T-helper 1 cell (primary cell): ENCODE measurements at places on chromosomes 5 and 9.

DNA sequence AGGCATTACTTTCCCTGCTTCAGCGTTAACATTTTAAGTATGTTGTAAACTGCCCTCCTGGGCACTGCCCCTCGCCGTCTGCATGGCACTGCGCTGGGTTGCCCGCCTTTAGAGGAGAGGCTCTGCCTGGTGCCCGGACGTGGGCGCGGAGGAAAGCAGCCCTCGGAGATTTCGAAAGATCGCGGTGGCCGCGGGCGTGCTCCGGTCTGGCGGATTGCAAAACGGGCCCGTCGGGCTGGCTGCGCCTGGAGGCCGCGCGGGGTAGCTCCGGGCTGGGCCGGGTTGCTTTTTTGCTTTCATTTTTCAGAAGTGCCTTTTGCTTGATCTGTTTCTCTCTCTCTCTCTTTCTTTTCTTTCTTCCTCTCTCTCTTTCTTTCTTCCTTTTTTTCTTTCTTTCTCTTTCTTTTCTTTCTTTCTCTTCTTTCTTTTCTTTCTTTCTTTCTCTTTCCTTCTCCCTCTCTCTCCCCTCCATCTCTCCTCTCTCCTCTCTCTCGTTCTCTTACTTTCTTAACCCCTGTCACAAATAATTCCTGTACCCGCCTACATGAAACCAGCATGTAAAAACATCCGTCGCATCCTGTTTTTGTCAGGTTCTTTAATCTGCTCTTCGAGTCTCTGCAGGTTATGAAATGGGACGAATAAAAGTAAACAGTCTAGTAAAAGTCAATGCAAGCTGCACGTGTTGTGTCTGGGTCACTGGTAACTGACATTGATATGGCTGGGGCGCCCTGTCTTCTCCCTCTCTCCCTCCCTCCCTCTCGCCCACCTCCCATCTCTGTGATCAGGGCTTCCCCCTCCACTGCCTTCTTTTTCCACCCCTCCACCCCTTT lies 1.7 kb downstream of the FST start:
- no peak for DNase-seq

DNA sequence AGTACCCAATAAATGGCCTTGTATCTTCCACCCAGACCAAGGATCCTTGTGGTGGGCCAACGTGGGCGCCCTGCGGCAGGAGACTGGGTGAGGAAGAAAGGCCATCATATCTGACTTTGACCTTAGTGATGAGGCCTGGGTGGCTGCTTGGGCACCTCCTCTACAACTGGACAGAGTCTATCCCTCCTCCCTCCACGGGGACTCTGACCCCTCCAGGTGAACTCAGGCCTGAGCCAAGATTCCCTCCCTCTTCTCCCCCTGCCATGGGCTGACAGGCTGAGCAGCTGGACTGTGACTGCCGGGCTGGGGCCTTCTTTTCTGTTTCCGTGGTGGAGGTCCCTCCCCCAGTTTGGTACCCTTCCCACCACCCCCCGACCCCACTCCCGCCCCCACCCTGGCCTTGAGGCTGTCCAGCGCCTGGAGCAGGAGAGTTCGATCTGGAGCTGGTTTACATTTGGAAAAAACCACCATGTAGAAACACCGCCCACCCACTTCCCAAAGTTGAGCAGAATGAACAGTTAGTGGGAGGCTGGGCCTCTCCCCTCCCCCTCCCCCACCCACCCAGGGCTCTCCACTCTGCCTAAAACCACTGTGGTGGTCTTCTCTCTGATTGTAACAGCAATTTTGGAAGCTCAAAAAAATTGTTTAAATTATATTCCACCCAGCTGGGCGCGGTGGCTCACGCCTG lies 1.2 kb upstream of the PHYHD1 start:
- no peak for DNase-seq

GRCh38 chr9:81861644-81862043 lies 66.6 kb upstream of the SPATA31D4 start:
- DNase-seq, result no peak

GRCh38 chr9:19127871-19128500 lies 694 bp upstream of the PLIN2 start:
- DNase-seq, result peak; percentile 16

DNA sequence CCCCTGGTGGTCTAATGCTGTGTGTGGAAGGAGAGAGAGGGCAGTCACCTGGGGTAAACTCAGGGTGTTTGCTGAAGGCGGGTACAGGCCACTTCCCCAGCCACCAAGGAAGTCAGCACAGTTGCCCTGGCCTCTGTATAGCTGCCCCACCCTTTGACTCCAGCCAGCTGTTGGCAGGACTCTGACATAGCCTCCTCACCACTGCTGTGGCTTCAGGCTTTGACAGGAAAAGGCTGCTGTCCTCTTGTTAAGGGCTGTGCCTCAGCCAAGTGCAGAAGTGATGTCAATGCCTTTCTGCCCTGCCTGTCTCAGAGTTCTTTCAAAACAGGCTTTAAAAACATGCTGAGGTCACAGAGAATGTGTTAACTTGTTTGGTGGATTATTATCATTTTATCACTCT lies 487.2 kb upstream of the KLF4 start:
- no peak for DNase-seq
